ENCODE measurements at places on chromosomes 3 and 15. TPM values are rescaled to one million over a fixed set of nuclear protein-coding genes. Genes with fewer than 3 reads are reported as not detected.
A peak's percentile ranks its signal among the peaks of the same experiment; 100 is the strongest.

DNA sequence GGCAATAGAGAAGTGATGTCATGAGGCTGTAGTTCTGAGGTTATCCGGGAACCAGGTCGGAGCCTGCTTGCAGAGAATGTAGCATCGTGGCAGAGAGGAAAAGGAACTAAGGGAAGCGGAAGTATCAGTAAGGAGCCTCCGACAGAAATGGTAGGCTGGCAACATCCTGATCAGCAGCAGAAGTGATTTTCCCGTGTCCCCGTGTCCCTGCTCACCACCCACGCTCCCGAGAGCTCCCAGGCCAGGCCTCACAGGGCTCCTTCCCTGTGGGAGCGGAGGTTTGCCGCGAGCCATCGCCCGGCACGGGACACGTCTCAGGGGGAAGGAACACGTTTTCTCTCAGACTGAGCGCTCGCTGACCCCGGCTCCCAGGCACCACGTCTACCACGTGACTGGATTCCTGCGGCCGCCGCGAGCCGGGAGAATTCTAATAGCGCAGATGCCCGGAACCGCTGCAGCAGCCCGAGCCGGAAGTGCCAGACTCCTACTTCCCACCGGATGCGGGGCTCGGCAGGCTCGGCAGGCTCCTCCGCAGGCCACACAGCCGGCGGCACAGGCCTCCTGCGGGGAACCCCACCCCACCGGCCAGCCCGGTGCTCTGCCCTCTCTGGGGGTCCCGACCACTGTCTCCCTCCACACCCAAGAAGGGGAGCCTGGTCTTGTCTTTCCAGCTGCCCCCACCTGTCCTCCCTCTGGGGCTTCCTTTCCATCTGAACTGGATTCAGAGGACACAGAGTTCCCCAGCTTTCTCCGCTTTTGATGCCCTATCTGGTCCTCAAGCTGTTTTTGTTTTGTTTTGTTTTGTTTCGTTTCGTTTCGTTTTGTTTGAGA lies 99.3 kb downstream of the BDH1 start:
- DNase-seq, result peak; percentile 90

SELENOT gene
- total RNA-seq, result 43.9 TPM

GCNT3 gene
- total RNA-seq, result 5.3 TPM

GRCh38 chr3:46711305-46711704 lies 6.4 kb downstream of the PRSS50 start:
- no peak for DNase-seq

DNA sequence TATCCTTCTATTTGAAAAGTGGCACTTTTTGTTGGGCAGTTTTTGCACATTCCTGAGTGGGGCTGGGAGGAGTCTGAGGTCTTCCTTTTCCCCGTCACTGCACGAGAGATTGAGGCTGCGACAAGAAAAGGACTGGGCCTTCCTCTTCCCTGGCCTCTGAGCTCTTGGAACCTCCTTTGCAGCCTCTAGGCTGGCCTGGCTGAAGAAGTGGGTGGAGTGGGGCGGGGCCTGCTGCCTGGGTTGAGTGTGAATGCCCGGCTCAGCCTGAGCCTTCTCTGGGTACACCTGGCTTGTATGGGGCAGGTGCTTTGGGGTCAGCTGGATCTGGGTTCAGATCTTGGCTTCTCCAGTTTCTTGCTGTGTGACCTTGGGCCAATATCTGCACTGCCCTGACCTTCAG lies 43.1 kb downstream of the PLXNA1 start:
- no peak for DNase-seq

ARHGEF26 gene
- 18.4 TPM for total RNA-seq

DNA sequence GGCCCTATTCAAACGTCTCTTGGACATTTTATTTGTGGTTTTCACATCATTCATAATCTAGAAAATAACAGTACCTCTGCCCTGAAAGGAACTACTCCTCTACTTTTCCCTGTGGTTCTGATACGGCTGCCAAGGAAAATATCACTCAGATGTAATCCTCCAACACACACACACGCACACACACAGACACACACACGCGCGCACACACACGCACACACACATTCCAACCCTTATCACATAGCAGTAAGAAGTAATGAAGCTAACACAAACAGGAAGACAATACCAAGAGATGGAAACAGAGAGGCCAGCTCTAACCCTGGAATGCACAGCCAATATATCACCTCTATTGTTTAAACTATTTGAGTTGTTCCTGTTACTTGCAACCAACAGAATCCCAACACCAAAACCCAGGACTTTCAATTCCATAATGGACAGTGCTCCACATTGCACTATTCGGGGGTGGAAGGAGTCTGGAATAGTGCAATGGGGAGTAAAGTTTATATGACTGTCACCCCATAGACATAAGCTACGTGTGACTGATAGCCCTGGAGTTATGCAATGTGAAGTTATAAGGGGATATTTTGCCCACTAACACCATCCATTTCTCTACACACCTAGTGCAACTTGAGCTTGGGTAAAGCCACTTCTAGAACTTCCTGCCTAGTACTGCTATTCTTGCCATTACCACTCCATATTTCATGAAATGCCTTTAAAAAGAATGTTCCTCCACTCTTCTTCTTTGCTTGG lies 71.3 kb upstream of the FNDC3B start:
- no peak for DNase-seq

AADACL2 gene
- total RNA-seq, result 2.7 TPM

KLHL24 gene
- total RNA-seq, result 221 TPM

GRCh38 chr15:61327019-61327631 lies 98.0 kb upstream of the RORA start:
- no peak for DNase-seq

DNA sequence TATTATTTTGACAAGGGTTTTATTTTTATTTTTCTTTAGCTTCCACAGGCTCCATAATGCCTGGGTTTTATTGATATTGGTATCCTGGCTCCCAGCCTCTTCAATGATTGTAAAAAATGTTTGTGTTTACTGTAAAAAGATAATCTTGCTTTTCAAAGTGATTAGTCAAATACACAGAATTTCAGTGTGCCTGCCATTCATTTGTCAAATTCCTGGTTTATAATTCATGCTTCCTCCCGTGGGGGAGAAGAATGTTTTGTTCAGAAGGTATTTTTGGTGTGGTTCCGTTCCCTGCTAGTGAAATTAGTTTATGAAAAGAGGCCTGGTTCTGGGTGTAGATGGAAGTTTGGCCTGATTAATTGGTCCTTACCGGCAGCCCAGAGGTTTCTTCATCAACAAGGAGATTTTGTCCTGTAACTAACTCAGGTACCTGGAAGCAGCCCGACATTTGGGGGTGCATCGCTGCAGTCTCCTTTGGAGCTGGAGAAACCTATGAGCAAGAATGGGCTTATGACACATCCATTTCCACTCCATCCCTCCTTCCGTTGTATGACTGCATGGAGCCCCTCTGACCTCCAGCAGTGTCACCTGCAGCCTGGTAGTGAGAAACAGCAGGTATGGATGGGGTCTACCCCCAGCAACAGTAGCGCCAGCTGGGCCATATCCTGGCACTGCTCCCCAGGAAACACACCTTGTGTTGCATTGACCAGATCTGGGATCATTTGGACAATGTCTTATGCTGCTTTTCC lies 101.5 kb downstream of the PGPEP1L start:
- no peak for DNase-seq

CPLX3 gene
- total RNA-seq, result not detected

- no peak for DNase-seq
Measured at GRCh38 chr3:147130461-147130860, 275.9 kb downstream of the ZIC4 start.

- DNase-seq, result no peak
Measured at GRCh38 chr15:80436511-80437307, 32.5 kb downstream of the ARNT2 start.

PAQR9 gene
- not detected for total RNA-seq

GRCh38 chr3:156382458-156383346 lies 172.2 kb downstream of the SSR3 start:
- DNase-seq, result no peak

- peak; percentile 91 for DNase-seq
Measured at GRCh38 chr15:81531109-81531592, 157.1 kb upstream of the TMC3 start.

DNA sequence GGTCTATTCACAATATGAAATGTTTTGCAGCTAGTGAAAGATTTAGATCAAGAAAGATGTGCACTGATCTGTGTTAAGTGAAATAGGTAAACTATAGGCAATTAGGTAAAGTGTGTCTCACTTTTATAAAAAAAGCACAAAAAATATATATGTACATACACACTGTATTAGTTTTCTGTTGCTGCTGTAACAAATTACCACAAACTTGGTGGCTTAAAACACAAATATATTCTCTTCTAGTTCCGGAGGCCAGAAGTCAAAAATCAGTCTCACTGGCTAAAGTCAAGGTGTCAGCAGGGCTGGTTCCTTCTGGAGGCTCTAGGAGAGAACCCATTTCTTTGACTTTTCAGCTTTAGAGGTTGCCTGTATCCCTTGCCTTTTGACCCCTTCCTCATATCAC lies 11.1 kb downstream of the FAH start:
- DNase-seq, result no peak

IL16 gene
- total RNA-seq, result 6.5 TPM

DNA sequence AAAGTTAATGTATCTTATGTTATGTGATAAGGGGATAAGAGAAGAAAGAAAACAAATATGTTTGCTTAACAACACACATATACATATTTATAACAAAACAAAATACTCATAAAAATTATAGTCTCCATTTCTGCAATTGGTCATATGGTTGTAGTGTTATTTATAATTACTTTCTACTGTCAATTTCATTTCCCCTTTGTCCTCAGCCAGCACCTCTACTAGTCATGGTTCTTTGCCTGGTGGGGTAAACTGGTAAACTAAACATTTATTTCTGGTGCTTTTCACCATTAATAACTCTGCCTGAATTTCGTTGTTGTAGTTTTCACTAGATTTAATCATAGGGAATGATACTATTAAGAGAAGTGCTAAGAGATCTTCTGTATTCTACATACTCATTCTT lies 88.0 kb upstream of the ALCAM start:
- no peak for DNase-seq

GRCh38 chr3:46412786-46413298 lies 5.8 kb downstream of the CCRL2 start:
- DNase-seq, result no peak

DNA sequence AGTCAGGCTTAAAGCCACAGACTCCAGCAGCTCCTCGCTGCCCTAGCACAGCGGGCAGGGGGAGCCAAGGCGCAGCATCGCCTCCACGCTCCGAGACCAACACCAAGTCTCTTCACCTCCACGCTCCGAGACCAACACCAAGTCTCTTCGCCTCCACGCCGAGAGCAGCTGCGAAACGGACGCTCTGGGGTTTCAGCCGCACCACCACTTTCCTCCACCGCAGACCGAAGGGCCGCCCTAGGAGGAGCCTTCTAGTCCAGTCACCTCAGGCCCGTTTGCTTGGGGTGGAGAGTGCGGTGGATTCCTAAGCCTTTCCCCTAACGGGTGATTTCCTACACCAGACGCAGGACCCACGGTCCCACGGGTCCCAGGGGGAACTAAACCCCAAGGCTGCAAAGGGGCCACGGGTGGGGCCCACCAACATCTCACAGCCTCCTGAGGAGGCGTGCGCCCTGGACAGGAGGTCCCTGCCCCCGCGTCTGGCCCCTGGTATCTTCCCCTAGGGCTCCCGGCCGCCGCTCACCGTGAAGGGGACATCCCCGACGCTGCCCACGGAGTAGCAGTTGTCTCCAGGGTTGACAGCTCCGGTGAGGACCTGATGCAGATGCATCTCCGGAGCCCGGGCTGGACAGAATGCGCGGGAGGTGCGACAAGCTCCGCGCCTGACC lies 501 bp downstream of the DMXL2 start:
- peak; percentile 64 for DNase-seq

GOLGA8T gene
- total RNA-seq, result not detected

- no peak for DNase-seq
Measured at GRCh38 chr15:90036806-90037510, 35.8 kb downstream of the ZNF710 start.

TUSC7 gene
- total RNA-seq, result not detected

LRRC2 gene
- total RNA-seq, result 13.0 TPM

ACKR4 gene
- 6.6 TPM for total RNA-seq

TRIM69 gene
- 36.8 TPM for total RNA-seq

DNA sequence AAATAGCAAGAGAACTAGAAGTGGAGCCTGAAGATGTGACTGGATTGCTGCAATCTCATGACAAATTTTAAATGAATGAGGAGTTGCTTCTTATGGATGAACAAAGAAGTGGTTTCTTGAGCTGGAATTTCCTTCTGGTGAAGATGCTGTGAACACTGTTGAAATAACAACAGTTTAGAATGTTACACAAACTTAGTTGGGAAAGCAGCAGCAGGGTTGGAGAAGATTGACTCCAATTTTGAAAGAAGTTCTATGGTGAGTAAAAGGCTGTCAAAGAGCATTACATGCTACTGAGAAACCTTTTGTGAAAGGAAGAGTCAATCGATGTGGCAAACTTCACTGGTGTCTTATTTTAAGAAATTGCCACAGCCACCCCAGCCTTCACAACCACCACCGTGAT lies 220.9 kb upstream of the LRRFIP2 start:
- no peak for DNase-seq

LMLN gene
- total RNA-seq, result 9.2 TPM

DNA sequence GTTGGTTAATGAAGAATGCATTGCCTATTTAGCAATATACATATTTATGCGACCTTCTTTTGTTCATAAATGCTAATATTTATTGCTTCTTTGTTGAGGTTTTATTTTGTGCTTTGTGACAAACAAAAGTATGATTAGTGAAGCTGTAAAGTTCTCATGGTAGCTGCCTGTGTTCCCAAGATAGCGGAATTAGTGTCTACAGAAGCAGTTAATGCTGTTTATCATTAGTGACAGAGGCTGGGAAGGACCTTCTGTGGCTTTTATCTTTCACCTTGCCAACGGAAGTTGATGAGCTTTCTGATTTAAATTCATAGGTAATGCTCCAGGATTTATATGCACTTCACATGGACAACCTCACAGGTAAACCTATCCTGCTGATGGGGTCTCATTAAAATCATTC lies 418.3 kb downstream of the CADM2 start:
- DNase-seq, result no peak

GNB4 gene
- total RNA-seq, result 49.1 TPM

- DNase-seq, result no peak
Measured at GRCh38 chr15:90191344-90191687, 9.8 kb upstream of the SEMA4B start.

DNA sequence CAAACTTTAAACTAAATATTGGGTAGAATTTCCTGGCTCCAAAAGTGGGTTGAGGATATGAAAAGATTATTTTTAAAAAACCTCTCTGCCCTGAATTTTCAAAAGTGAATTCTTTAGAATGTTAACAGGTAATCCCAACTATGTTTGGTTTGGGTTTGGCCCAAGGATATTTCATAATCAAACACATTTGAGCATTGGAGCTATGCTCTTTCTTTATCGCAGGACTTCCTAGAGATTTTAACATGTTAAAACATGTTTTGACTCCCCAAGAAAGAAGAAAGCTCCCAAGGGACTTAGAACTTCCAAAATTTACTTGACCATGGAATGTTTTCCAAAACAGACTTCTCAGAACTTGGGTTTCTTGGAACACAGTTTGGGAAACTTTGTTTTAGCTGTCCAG lies 75.6 kb upstream of the SYNPR start:
- DNase-seq, result no peak

CELSR3 gene
- total RNA-seq, result 0.51 TPM

- no peak for DNase-seq
Measured at GRCh38 chr3:8164145-8164544, 337.5 kb upstream of the LMCD1 start.

CEP63 gene
- total RNA-seq, result 28.9 TPM

AHSG gene
- total RNA-seq, result not detected
